Activated CD4-positive, alpha-beta T cell treated with anti-CD3 and anti-CD28 coated beads, Interleukin-2, amount 50 U/mL, for 4 hours (primary cell): ENCODE measurements at places on chromosomes 7 and 10.

DNA sequence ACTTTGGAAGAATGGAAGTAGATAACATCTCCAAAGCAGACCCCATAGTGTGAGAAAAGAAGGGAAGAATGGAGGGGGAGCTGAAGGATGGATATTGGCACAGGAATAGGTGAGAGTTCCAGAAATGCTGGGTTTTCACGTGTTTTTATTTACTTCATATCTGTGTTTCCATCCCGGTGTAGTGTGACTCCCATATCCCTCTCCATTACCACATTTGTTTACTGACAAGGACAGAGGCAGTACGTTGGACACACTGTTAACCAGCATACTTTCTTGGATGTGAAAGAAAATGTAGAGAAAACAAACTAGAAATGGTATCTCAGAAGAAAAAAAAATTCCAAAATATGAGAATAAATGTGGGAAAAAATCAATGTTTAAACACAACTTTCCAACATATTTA, 124.4 kb upstream of the PFKP start:
- no peak for DNase-seq

DNA sequence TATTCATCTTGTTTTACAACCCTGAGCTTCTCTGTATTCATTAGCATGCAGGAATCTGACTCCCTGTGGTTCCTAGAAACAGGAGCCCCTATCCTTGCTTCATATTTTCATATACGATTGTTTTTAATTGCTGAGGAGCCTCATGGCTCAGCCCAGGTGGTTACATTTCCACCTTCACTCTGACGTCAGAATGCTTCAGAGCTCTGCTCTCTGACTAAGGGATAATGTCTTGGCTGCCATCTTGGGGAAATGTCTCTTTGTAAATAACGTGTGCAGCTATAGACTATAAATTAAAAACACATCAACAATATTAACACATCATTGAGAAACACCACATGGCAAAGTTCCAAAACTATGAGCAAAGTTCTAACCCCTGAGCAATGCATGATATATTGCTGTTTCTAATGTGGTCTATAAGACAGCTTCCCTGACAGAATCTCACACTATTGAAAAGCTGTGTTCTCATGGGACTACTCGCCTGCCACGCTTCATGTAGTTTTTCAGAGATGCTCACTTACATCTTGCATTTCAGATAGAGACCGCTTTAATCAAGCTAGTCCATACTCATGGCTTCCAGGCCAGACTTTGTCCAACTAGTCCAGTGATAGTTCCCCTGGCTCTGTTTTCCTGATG, 227.0 kb downstream of the SORCS3 start:
- DNase-seq: no peak

DNA sequence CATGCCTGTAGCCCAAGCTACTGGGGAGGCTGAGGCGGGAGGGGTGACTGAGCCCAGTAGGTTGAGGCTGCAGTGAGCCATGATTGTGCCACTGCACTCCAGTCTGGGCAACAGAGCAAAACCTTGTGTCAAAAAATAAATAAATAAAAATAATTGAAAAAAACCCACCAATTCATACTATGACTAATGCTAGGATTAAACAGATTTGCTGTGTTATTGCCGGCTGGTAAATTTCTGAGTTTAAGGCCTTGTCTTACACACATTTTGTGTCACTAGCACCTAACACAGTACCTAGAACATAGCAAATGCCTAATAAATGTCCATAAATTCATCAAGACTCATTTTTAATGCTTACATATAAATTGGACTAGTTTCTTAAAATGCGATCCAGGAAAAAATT, 8.7 kb downstream of the ESYT2 start:
- no peak for DNase-seq

GRCh38 chr7:159050704-159051103, 94.0 kb downstream of the VIPR2 start:
- no peak for DNase-seq

DNA sequence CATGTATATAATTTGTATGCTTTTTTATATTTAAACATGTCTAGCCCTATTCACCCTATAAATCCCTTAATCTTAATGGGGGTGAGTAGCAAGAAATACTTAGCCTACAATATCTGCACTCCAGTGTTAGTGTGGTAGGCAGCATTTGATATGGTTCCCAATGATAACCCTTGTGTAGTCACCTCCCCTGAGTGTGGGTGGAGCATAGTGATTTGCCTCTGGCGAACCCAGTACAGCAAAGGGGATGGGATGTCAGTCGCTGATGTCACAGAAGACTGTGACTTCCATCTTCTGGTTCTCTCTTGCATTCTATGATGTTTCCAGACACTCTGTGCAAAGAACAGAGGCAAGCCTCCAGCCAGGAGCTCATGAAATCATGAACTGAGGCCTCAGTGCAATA, 211.2 kb downstream of the CRPPA start:
- no peak for DNase-seq

- no peak for DNase-seq
Measured at GRCh38 chr10:92691591-92692079, 1.9 kb downstream of the HHEX start.

- DNase-seq: no peak
Measured at GRCh38 chr7:102046373-102047117, 229.1 kb downstream of the CUX1 start.

DNA sequence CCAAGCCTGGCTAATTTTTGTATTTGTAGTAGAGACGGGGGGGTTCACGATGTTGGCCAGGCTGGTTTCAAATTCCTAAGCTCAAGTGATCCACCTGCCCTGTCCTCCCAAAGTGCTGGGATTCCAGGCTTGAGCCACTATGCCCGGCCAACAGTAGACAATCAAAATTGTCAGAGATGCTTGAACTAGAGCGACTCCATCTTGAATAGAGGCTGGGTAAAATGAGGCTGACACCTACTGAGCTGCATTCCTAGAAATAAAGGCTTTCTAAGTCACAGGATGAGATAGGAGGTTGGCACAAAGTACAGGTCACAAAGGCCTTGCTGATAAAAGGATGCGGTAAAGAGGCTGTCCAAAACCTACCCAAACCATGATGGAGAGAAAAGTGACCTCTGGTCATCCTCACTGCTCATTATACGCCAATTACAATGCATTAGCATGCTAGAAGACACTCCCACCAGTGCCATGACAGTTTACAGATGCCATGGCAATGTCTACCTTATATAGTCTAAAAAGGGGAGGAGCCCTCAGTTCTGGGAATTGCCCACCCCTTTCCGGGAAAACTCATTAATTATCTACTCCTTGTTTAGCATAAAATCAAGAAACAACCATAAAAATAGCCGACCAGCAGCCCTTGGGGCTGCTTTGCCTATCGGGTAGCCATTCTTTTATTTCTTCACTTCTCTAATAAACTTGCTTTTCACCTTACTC, 134.5 kb downstream of the BAMBI start:
- DNase-seq: no peak

DNA sequence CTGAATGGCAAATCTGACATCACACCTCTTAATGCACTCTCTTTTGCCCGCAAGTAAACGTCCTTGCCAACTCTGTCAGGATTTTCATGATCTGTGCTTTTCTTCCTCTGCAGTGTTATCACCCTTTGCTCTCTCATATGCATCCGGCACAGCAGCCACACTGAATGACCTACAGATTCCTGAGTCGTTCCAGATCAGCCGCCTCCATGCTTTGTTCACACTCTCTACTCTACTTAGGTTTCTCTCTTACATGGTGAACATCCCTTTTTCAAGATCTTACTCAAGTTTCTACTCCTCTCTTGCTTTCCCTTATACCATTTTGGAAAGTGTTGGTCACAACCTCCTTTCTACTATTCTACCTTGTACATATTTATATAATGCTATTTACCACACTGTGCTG, 127.7 kb upstream of the AOAH start:
- no peak for DNase-seq

- DNase-seq: no peak
Measured at GRCh38 chr10:78361031-78361430, 327.4 kb downstream of the RPS24 start.

- no peak for DNase-seq
Measured at GRCh38 chr7:101581891-101582290, 47.2 kb downstream of the MYL10 start.
